Vagina (tissue), 2 donors: ENCODE measurements at places on chromosomes 2 and 18.

GRCh38 chr2:36408198-36408703, 52.7 kb downstream of the CRIM1 start:
- DNase-seq: no peak
- no peak overlapping the region for H3K4me3 ChIP-seq
- H3K4me1 ChIP-seq: peaks cover 53% of the 10 kb centered on the region

DNA sequence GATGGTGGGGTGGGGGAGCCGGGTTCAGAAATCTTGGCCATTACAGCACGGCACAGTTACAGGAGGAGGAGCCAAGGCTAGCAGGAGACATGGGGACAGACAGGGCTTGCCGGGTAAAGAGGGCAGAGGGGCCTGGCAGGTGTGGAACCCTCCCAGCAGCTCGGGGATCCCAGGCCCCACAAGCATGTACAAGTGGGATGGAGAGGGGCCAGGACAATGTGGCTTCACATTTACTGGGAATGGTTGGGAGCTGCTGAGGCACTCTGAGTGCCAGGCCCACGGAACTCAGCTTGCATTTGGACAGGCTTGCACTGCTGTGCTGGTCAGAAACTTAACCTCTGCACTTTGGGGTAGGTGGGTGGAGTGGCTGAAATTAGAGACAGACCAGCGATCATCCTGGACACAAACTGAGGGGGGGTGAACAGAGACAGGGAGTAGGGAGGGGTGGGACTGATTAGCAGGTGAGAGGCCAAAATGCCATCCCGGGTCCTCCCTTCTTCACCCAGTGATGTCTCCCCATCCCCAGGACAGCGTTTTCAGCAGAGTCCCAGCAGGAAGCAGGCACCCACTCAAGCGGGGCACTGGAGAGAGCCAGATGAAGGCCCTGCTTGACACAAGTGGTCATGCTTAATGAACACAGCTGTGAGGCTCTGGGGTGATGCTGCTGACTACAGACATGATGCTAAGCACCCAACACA, 9.6 kb downstream of the PER2 start:
- peaks cover 51% of the 10 kb centered on the region for H3K4me1 ChIP-seq
- no peak for DNase-seq
- peaks cover 29% of the 10 kb centered on the region for H3K36me3 ChIP-seq
- no peak overlapping the region for H3K27ac ChIP-seq

DNA sequence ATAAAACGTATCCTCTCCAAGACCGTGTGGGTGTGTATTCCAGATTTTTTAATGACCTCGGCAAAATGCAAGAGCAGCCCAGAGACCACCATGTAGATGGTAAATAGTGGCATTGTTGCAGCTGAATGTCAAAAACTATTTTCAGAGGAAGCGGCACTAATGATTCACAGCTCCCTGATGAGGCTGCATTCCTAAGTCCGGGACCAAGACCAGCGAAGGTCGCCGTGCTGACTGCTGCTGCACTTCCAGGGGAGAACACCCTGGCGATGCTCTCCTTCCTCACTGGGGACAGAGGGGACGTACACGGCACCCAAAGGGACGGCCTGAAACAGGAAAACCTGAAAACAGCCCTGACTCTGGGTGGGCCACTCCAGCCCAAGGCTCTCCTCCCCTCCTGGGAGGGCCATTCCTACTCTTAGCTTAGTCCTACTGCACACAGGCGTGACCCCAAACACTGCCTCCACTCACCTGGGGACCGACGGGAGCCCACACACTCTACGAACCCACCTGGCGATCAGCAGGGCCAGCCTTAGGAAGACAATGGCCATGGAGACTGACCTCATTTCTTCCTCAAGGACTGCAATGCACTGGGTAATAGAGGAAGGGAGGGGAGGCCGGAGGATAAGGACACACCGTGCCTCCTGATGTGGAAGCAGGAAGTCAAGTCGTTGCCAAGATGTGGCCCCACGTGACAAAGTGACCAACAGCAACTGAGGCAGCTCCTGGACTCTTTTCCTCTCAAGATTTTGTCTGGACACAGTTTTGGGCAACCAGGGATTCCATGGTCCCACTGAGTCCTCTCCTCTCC, 82.8 kb downstream of the ZNF516 start:
- H3K4me3 ChIP-seq: peak overlapping the region; percentile 13
- H3K27ac ChIP-seq: peak overlapping the region; percentile 80
- H3K27me3 ChIP-seq: no peaks in the 10 kb centered on the region

DNA sequence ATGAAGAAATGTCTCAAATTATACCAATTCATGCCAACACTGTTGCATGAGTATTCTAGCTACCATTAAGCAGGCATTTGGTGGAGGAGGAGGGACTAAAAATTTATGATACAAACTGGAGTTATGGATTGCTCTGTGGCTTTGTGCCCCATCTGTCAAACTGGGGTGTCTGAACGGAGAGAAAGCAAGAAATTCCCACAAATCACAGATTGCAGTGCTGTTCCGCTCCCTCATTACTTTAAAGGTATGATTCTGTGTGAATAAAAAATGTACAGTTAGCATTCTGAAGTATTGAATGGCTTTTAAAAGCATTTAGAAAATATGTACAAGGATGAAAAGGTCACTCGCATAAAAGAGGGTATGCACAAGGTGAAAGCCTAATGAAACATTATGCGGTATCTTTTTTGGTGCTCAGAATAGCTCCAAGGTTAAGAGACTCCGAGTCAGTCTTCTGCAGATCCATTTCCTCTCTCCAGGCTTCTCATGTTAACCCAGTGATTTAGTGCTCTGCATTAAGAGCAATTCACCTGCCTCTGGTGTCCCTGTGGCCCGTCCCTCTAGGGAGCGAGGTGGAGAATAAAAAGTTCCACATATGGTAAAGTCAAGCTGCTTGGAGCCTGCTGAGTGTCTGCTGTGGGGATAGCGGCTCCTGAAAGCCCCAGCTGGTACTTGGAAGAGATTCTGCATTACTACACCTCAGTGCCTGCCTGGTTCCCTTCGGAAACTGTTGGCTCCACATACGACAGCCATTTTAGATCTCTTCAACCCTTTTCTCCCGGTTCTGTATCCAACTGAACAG, 184.2 kb downstream of the ZNF521 start:
- no peaks in the 10 kb centered on the region for H3K27me3 ChIP-seq
- H3K36me3 ChIP-seq: no peaks in the 10 kb centered on the region
- no peak overlapping the region for H3K27ac ChIP-seq

DNA sequence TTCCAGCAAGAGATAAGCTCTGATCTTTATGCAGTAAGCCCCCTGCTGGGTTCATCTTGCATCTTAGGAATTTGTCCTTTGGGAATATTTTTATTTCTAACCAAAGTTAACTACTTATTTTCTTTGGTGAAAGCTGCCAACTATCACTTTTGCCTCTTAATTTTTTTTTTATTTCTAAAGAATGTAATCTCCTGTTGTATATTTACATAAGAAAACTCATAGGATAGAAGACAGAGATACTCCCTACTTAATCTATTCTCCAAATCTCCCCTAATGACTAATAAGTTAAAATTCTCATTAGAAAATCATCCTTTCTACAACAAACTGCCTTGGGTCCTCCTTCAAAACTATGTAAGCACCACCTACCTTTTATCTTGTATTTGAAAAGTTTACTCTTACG, 612.2 kb upstream of the SLC39A10 start:
- no peak overlapping the region for H3K27ac ChIP-seq
- H3K4me3 ChIP-seq: no peak overlapping the region
- DNase-seq: no peak
- no peaks in the 10 kb centered on the region for H3K4me1 ChIP-seq
- no peaks in the 10 kb centered on the region for H3K27me3 ChIP-seq

- H3K27me3 ChIP-seq: no peaks in the 10 kb centered on the region
- no peaks in the 10 kb centered on the region for H3K36me3 ChIP-seq
- H3K4me1 ChIP-seq: peaks cover 17% of the 10 kb centered on the region
- H3K27ac ChIP-seq: no peak overlapping the region
These were observed 72.0 kb upstream of the SH3BP4 start for GRCh38 chr2:234879671-234880455.

GRCh38 chr2:201448701-201449100, 2.6 kb downstream of the TRAK2 start:
- H3K27ac ChIP-seq: no peak overlapping the region
- no peaks in the 10 kb centered on the region for H3K27me3 ChIP-seq
- H3K4me3 ChIP-seq: no peak overlapping the region
- DNase-seq: no peak
